ENCODE measurements at places on chromosomes 13 and 19. TPM values are rescaled to one million over a fixed set of nuclear protein-coding genes. Genes with fewer than 3 reads are reported as not detected.

- DNase-seq, result peak; percentile 85
- no peaks in the 10 kb centered on the region for H3K27me3 ChIP-seq
- no peaks in the 10 kb centered on the region for H3K36me3 ChIP-seq
Observed at GRCh38 chr19:50162988-50163387, at the start of gene IZUMO2. Gene IZUMO2 (minus strand): TSS chr19:50163281. CDS start chr19:50163194, 87 bp downstream.

GRCh38 chr13:40517486-40518480 lies 148.7 kb downstream of the FOXO1 start:
- H3K4me1 ChIP-seq, result no peaks in the 10 kb centered on the region
- DNase-seq, result no peak
- H3K4me3 ChIP-seq, result no peak overlapping the region
- H3K36me3 ChIP-seq, result no peaks in the 10 kb centered on the region
- no peaks in the 10 kb centered on the region for H3K27me3 ChIP-seq

- no peak within 1 kb of the TSS for H3K4me3 ChIP-seq
- peaks cover 9% of the 10 kb centered on the region for H3K36me3 ChIP-seq
- H3K27ac ChIP-seq, result peak within 1 kb of the TSS; percentile 43
- H3K27me3 ChIP-seq, result no peaks in the 10 kb centered on the region
- no peak for DNase-seq
Observed at GRCh38 chr13:113973218-113974164, at the start of gene C13orf46. Gene C13orf46 (minus strand): TSS chr13:113974076. CDS start chr13:113973997, 79 bp downstream.

DNA sequence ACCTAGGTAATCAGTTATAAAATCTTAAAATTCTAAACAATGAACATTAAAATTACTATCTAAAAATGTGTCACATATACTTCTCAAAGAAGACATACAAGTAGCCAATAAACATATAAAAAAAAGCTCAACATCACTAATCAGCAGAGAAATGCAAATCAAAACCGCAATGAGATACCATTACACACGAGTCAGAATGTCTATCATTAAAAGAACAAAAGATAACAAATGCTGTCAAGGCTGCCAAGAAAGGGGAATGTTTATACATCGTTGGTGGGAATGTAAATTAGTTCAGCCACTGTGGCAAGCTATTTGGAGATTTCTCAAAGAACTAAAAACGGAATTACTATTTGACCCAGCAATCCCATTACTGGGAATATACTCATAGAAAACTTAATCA lies 310.3 kb upstream of the EDNRB start:
- H3K27ac ChIP-seq, result no peak overlapping the region
- H3K4me3 ChIP-seq, result no peak overlapping the region
- no peaks in the 10 kb centered on the region for H3K36me3 ChIP-seq
- H3K27me3 ChIP-seq, result no peaks in the 10 kb centered on the region
- DNase-seq, result no peak
- no peaks in the 10 kb centered on the region for H3K4me1 ChIP-seq

DNA sequence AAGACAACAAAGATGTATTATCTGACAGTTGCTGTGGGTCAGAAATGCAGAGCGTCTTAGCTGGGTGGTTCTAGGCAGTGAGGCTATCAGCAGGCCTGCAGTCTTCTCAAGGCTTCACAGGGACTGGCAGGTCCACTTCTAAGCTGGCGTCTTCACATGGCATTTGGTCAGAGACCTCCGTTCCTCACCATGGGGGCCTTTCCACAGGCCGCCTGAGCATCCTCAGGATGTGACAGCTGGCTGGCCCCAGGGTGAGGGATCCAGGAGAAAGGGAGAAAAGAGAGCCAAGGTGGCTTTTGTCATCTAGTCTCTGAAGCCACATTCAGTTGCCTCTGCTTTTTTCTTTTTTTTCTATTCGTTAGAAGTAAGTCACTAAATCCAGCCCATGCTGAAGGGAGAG lies 50.3 kb downstream of the FGF14 start:
- H3K27me3 ChIP-seq, result no peaks in the 10 kb centered on the region
- H3K4me1 ChIP-seq, result no peaks in the 10 kb centered on the region
- no peak overlapping the region for H3K27ac ChIP-seq
- DNase-seq, result no peak

Gene FPR3
- 8.8 TPM for total RNA-seq

DNA sequence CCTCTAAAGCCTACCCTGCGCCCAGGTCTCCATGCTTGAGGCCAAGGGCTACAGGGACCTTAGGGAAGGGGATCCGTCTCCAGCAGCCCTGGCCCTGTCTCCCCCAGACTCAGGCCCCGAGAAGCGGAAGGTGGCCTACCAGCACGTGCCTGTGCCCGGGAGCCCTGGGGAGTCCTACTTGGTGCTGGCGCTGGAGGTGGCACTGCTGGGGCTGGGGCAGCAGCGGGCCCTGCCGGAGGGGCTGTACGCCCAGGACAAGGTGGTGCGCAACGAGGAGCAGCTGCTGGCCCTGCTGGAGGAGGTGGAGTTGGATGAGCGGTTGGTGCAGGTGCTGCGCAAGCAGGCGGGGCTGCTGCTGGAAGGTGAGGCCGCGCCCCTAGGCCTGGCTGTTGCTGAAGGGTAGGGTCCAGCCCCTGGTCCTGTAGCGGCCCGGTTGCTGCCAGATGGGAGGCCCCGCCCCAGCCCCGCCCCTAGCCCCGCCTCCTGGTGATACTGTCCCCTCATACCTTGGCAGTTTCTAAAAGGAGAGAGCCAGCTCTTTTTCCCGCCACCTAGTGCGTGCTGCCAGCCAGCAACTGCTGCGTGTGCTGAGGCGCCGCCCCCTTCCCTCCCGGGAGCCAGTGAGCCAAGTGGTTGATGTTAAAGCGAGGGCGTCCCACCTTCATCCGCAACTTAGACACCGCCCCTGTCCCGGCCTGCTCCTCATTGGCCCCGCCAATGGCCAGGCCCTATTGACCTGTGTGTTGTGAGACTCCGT lies 22.6 kb downstream of the ZSWIM4 start:
- H3K36me3 ChIP-seq, result peaks cover 16% of the 10 kb centered on the region
- no peaks in the 10 kb centered on the region for H3K4me1 ChIP-seq
- H3K27ac ChIP-seq, result peak overlapping the region; percentile 62
- DNase-seq, result peak; percentile 89

Gene KLK7
- total RNA-seq, result not detected

DNA sequence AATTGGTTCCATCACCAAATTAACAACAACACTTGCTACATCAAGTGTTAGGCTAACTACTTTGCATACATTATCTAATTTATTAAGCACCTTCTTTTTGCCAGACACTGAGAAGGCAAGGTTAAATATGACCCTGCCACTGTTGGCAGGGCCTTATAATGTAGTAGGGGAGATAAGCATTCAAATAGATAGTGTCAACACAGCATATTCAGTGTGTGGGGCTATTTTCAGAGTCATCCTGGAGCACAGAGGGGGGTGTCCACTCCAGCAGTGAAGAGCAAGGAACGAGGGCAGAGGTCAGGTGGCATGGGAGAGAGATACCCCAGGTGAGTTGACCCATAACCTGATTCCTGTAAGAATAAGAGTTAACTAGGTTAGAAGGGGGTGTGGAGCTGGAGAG lies 121.6 kb downstream of the COG6 start:
- no peak for DNase-seq
- H3K4me1 ChIP-seq, result no peaks in the 10 kb centered on the region
- H3K4me3 ChIP-seq, result no peak overlapping the region
- no peak overlapping the region for H3K27ac ChIP-seq
- H3K36me3 ChIP-seq, result no peaks in the 10 kb centered on the region

Gene NPAS1
- 1.0 TPM for total RNA-seq

DNA sequence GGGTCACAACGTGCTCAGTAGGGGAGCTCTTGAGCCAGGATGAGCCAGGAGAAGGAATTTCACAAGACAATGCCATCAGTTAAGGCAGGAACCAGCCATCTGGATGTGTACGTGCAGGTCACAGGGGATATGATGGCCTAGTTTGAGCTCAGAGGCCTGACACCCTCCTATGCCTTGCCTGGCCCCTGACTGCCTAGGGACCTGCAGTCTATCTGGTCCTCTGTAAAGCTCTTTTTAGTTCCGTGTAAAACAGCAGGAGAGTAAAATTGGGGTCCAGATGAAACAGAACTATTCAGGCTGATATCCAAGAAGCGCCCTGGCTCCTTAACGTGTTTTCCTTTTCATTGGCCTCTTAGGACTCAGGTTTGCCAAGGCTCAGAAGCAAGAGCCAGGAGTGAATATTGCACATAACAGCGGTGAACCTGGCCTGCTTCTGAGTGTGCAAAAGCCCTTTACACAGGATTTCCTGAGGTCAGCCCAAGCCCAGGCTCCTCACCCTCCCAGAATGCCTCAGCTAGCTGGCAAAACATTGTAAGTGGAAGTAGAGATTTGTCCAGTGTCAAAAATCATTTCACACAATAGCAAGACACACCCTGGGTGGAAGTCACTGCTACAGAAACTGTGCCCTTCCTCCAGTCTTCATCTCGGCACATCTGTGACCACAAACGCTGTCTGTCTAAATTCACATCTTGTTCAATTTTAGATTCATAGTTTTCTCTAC lies 777.2 kb downstream of the UQCRFS1 start:
- no peaks in the 10 kb centered on the region for H3K4me1 ChIP-seq
- no peaks in the 10 kb centered on the region for H3K36me3 ChIP-seq
- DNase-seq, result no peak
- no peak overlapping the region for H3K27ac ChIP-seq
- H3K27me3 ChIP-seq, result no peaks in the 10 kb centered on the region

- no peak overlapping the region for H3K4me3 ChIP-seq
- H3K27me3 ChIP-seq, result no peaks in the 10 kb centered on the region
- no peak for DNase-seq
- H3K4me1 ChIP-seq, result no peaks in the 10 kb centered on the region
- no peaks in the 10 kb centered on the region for H3K36me3 ChIP-seq
Observed at GRCh38 chr19:40033989-40034560, 22.0 kb downstream of the ZNF780B start.

DNA sequence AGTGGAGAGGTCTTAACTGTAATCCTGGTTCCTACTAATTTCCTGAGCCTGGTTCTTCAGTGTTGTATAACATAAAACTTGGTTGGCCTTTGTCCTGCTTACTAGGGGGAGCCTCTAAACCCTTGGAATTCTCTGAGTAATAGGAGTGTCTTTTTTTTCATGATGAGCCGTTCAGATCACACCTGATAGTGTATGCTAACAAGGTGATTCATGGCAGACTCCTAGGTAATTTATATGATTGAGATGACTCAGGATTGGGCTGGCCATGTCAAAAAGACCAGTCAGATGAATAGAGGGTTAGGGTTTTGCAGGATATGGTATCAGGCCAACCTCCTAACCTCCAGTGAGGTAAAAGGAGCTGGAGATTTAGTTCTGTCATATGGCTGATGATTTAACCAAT lies 135.8 kb upstream of the KLF12 start:
- no peaks in the 10 kb centered on the region for H3K36me3 ChIP-seq
- no peaks in the 10 kb centered on the region for H3K4me1 ChIP-seq
- no peak overlapping the region for H3K4me3 ChIP-seq
- H3K27ac ChIP-seq, result no peak overlapping the region
- H3K27me3 ChIP-seq, result no peaks in the 10 kb centered on the region

Gene TGFBR3L
- total RNA-seq, result not detected

Gene OR7D4
- total RNA-seq, result not detected

- H3K27me3 ChIP-seq, result no peaks in the 10 kb centered on the region
- no peak overlapping the region for H3K4me3 ChIP-seq
- H3K27ac ChIP-seq, result no peak overlapping the region
- no peaks in the 10 kb centered on the region for H3K36me3 ChIP-seq
Observed at GRCh38 chr19:17293605-17294004, 9.6 kb downstream of the ABHD8 start.

Gene DMRTC2
- total RNA-seq, result not detected

DNA sequence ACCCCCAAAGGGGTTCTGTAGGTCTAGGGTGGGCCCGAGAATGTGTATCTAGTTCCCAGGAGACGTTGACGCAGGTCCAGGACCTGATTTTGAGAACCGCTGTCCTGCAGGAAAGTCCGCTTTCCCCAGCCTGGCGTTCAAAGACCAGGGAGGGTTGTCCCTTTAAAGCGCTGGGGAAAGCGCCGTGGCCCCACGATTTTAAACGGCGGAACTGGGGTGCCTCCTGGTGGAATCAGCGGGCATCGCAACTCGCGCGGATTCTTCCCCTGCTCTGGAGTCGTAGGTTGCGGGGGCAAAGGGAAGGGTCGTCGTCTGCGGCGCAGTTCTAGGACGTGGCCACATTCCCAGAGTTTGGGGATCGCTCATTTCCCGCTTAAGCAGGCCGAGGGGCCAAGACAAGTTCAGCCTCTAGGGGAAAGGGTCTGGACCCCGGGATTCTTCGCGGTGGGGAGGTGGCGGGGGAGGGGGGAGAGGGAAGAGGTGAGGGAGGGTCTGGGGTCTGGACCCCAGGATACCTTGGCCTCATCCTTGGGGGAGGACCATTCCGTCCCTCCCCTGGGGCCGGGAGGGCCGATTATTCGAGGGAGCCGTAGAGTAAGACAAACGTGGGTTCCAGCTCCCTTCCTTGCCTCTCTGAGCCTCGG lies 7.7 kb downstream of the PNMA8B start:
- H3K27me3 ChIP-seq, result peaks cover 41% of the 10 kb centered on the region
- no peak overlapping the region for H3K27ac ChIP-seq
- peaks cover 24% of the 10 kb centered on the region for H3K4me1 ChIP-seq

Gene CYP4F2
- total RNA-seq, result not detected

GRCh38 chr19:52689843-52690368 lies 44.9 kb downstream of the ZNF611 start:
- H3K4me1 ChIP-seq, result peaks cover 6% of the 10 kb centered on the region
- H3K4me3 ChIP-seq, result peak overlapping the region; percentile 77
- peak overlapping the region; percentile 94 for H3K27ac ChIP-seq
- peak; percentile 89 for DNase-seq

DNA sequence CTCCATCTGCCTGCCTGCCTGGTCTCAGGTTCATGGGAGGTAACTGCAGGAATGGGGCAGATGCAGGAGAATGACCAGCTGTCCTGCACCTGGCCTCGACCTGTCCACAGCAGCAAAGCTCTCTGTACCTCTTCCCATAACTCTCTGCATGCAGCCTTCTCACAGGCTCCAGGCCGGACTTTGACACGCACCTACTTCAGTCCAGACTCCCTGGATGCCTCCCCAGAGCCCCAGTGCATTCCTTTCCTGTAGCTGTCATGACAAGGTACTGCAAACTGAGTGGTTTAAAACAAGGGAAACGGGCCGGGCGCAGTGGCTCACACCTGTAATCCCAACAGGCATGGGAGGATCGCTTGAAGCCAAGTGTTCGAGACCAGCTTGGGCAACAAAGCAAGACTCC lies 3.3 kb downstream of the NANOS2 start:
- no peaks in the 10 kb centered on the region for H3K4me1 ChIP-seq
- no peak overlapping the region for H3K27ac ChIP-seq
- DNase-seq, result no peak
- H3K36me3 ChIP-seq, result no peaks in the 10 kb centered on the region
- H3K4me3 ChIP-seq, result no peak overlapping the region

Gene ARHGAP45
- total RNA-seq, result 127 TPM

Gene CALR3
- total RNA-seq, result not detected

Gene CRLF1
- 33.4 TPM for total RNA-seq

DNA sequence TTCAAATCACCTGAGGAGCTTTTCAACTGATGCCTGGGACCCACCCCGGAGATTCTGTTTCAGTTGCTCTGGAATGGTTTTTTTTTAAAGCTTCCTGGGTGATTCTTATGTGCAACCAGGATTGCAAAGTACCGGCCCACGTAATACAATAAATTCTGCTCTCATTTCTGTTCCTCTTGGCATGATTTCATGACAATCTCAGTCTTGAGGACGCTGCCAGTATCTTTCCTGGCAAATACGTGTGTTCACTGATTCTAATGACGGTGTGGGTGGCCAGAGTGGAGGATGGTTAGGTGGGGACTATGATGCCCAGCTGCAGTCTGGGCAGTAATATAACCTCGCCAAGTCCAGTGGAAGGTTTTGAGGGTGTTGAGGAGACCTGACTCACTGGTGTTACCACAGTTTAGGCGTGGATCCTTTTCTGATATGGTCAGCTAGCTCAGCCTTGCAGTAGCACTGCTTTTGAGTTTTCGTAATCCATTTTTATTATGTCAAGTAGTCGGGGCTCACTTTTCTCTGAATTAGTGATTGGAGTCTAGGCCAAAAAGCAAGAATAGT lies 49.4 kb downstream of the FAM124A start:
- no peaks in the 10 kb centered on the region for H3K4me1 ChIP-seq
- H3K36me3 ChIP-seq, result no peaks in the 10 kb centered on the region
- no peak overlapping the region for H3K27ac ChIP-seq
- H3K4me3 ChIP-seq, result no peak overlapping the region

Gene GPC6
- 1.3 TPM for total RNA-seq

Gene MVB12A
- 38.1 TPM for total RNA-seq

Gene ACTMAP
- total RNA-seq, result 20.0 TPM

Gene PLPP2
- 27.2 TPM for total RNA-seq
